Stimulated activated CD4-positive, alpha-beta T cell treated with anti-CD3 and anti-CD28 coated beads, TNF-alpha, amount 100 ng/mL, for 4 hours (primary cell): ENCODE measurements at places on chromosomes 3 and 15.

- DNase-seq = no peak
These were observed 60.0 kb upstream of the STT3B start for GRCh38 chr3:31472479-31473390.

DNA sequence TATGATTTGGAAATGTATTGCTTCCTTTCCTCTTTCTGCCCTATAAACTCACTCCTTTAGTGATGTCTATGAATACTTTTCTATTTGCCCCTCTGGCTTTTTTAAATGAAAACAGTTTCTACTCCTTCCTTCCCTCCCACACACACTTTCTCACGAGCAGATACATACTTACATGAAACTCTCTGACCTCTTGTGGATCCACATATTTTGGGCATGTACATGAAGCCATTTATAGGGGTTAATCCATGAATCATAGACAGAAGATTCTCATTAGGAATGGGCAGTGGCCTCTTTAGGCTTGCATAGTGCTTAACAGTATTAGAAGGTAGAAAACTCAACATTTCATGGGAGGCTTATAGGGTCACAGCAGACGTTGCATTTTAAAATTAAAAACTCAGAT lies 24.8 kb downstream of the ANAPC13 start:
- DNase-seq = no peak

- DNase-seq = no peak
These were observed 113.8 kb downstream of the ITPR1 start for GRCh38 chr3:4606911-4607310.

DNA sequence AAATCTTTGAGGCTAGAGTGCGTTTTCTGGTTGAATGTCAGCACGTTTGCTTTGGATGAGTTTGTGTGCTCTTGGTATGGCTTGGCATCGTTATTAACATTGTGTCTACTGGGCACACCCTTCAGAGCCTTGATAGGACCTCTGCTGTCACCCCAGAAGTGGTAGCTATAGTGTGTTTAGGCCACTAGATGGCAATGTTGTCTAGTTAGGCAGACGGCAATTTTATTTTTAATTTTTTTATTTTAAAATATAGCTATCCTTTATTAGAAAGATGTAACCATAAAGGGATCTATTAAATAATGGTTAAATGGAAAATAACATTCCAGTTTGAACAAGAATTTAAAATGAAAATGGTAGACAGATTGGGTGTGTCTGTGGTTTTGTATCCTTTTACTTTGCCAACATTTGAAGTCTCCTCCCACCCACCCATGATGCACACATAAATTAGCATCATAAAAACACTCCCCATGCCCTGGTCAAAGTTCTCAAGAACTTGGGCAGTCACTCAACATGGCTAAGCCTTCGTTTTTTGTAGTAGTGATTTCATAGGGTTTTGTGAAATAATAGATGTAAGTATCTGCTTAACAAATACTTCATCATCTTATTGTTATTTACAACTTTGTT lies 200.7 kb downstream of the KCNH8 start:
- DNase-seq = no peak

- DNase-seq = peak; percentile 15
These were observed 27.5 kb downstream of the BHLHE40 start for GRCh38 chr3:5006755-5007202.

DNA sequence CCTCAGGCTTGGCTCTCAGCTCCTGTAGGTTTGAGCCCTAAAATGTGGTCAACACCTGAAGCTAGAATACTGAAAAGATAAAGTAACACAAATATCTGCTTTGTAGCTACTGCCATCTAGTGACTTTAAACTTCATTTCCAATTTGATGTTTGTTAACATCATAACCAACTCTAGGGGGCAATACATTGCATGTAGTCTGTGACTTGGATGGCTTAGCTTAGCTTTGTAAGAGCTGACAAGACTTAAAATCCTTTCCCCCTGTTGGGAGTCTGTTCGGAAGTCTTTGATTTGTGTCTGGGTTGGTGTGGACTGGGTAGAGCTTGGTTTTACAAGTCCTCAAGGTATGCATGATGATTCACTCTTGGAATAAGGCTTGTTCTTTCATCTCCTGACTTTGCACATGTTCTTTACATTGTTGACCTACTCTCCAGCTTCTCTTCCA lies 51.7 kb downstream of the SCN11A start:
- no peak for DNase-seq

DNA sequence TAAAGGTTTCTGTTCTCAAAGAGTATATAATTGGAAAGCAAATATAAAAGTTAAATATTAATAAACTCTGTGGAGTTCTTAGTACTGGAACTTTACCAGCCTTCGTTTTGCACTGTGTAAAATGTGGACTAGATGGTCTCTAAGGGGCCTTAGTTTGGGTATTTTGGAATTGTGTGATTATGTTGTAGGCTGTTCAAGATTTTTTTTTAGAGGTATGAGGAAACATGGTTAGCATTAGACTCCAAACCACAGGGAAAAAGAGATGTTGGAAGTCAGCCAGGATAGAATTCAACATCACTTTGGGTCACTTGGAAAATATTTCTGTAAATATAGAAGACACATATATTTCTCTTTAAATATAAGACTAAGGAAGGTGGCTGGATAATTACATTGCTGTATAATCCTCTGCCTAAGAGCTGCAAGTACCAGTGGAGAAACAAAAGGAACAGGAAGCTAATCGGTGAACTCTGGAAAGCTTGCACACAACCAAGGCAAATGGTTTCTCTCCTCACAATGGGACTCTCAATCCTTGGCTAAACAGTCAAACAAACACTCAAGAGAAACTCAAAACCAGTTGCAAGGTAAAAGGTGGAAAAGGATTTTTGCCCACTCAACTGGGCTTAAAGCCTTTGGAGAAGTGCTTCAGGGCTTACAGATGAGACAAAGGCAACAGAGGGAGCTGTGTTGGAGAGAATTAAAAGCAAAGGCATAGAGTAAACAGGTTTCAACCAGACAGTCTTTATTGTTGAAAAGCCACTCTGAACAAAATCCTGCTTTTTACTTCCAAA lies 141.7 kb downstream of the NR1D2 start:
- no peak for DNase-seq

- DNase-seq = no peak
These were observed 192.9 kb upstream of the IL12A start for GRCh38 chr3:159795681-159796175.

DNA sequence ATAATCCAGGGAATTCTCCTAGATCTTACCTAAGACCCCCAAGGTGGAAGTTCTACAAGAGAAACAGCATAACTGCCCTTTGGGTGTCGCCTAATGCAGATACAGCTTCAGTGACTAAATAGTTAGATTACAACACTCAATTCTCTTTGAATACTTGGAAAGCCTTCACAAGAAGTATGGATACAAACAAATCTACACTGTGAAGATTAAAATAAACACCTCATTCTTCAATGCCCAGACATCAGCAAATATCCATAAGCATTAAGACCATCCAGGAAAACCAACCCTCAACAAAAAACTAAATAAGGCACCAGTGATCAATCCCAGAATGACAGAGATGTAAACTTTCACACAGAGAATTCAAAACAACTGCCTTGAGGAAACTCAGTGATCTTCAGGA lies 963.2 kb downstream of the PLOD2 start:
- no peak for DNase-seq

- no peak for DNase-seq
These were observed 139.5 kb upstream of the EIF1B start for GRCh38 chr3:40169983-40170382.

GRCh38 chr15:27028858-27029477 lies 58.0 kb downstream of the GABRG3 start:
- no peak for DNase-seq

GRCh38 chr3:9700536-9700935 lies 3.1 kb upstream of the CPNE9 start:
- DNase-seq = no peak

GRCh38 chr3:46365737-46366524 lies 4.8 kb upstream of the CCR5 start:
- DNase-seq = no peak

DNA sequence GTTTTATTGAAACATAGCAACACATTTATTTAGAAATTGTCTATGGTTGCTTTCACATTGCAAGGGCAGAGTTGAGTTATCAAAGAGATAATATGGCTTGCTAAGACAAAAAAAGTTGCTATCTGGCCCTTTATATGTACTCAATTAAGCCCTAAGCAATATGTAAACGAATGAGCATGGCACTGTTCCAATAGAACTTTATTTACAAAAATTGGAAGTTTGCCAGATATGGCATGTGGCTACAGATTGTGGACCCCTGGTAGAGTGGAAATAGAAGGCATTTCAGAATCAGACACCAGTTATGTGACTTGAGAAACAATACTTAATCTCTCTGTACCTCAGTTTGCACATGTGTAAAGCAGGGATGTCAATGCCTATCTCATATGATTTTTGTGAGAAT lies 515.6 kb upstream of the SGO1 start:
- no peak for DNase-seq

DNA sequence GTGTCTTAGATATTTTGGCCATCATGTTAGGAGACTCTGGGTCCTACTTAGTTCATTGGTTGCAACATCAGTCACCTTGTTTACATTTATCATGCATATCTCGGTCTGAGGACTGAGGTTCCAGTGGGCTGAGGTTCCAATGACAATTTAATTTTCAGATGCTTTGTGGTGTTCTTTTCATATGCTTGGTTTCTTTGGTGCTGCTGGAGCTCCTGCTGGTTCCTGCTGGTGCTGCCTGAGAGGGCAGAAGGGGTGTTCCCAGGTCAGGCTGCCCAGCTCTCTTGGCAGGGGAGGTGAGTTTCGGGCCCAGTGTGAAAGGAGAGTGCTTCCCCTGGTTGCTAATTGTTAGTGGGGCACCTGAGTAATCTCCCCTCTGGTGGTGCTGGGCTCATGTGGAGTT lies 6.9 kb upstream of the KLHL40 start:
- DNase-seq = no peak

- DNase-seq = no peak
These were observed 93.2 kb downstream of the TMEM212 start for GRCh38 chr3:171936191-171936841.

GRCh38 chr3:153573481-153573880 lies 411.5 kb downstream of the RAP2B start:
- DNase-seq = no peak

- DNase-seq = no peak
These were observed 24.3 kb downstream of the CCR3 start for GRCh38 chr3:46266598-46266997.

- DNase-seq = no peak
These were observed 121.6 kb downstream of the TFDP2 start for GRCh38 chr3:142027735-142028134.

GRCh38 chr3:128340198-128340903 lies 126.3 kb downstream of the DNAJB8 start:
- DNase-seq = no peak

GRCh38 chr3:59862686-59863085 lies 812.9 kb upstream of the CFAP20DC start:
- DNase-seq = no peak

GRCh38 chr3:112746675-112747280 lies 99.9 kb downstream of the CD200R1L start:
- DNase-seq = no peak

DNA sequence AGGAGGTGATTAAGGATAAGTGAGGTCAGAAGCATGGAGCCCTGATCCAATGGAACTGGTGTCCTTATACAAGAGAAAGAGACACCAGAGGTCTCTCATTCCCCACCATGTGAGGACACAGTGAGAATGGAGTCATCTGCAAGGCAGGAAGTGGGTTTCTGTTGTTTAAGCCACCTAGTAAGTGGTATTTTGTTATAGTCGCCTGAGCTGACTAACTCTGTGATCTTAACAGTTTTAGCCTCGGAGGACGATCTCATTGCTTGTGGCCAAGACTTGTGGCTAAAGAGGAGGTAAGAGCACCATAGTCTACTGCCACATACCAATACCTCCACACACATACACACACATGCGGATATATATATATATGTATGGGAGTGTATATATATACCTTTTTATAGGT lies 73.8 kb downstream of the MCTP2 start:
- no peak for DNase-seq

- DNase-seq = no peak
These were observed 47.1 kb downstream of the SCAP start for GRCh38 chr3:47428662-47429061.

DNA sequence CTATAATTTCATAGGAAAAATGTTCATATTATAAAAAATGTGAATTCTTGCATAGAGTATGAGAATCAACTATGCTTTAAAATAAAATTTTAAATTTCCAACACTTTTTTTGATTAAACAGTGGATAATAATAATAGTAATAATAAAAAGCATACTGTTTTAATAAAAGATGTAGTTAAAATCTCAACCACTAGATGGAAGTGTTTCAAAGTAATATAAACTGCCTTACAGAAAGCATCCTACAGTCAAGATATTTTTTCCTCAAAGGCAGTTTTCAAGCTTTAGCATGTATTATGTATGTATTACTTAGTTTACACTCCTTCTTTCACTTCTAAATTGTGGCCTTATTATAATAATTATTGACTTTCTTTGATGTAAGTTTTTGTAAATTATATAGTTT lies 217.5 kb downstream of the CHL1 start:
- DNase-seq = no peak

DNA sequence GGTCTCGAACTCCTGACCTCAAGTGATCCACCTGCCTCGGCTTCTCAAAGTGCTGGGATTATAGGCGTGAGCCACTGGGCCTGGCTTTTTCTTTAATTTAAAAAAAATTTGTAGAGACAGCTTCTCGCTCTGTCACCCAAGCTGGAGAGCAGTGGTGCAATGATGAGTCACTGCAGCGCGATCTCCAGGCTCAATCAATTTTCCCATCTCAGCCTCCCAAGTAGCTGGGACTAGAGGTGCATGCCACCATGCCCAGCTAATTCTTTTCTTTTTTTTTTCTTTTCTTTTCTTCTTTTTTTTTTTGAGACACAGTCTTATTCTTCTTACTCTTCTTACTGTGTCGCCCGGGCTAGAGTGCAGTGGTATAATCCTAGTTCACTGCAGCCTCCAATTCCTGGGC lies 19.8 kb downstream of the TUBGCP4 start:
- DNase-seq = no peak

DNA sequence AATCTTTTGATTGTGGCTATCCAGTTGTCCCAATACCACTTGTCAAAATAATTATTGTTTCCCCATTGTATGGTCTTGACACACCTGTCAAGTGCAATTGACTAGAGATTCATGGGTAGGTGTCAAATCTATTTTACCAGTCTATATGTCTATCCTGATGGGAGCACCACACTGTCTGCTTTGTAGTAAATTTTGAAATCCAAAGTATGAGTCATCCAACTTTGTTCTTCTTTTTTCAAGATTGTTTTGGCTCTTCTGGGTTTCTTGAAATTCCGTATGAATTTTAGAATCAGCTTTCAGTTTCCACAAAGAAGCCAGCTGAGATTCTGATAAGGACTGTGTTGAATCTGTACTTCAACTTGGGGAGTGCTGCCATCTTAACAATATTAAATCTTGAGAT lies 71.9 kb downstream of the CSNK1G1 start:
- DNase-seq = no peak
